ENCODE measurements at places on chromosomes 2 and 18.
A peak's percentile ranks its signal among the peaks of the same experiment; 100 is the strongest.

GRCh38 chr2:216549926-216550690 is 51.5 kb downstream of the RPL37A start:
- no peak for DNase-seq

DNA sequence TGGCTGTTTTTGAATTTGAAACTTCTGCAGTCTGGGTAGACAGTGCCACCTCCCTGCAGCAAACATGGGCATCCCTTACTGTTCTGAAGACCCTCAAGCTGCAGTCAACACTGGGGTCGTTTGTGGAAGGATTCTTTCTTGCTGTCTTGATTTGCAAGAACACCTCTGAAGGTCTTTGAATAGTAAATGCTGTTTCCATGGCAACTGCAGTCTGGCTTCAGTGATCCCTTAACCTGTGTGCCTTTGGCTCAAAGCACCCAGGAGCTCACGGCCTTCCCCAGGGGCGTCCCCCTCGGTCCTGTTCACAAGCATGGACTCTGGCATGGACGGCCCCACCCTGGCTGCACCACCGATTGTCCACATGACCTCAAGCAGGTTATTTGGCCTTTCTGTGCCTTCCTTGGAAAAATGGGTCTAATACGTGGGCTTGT is 38.3 kb downstream of the LRRFIP1 start:
- no peak for DNase-seq

- peak; percentile 57 for DNase-seq
Measured at GRCh38 chr2:40281021-40281940, 170.6 kb downstream of the SLC8A1 start.

DNA sequence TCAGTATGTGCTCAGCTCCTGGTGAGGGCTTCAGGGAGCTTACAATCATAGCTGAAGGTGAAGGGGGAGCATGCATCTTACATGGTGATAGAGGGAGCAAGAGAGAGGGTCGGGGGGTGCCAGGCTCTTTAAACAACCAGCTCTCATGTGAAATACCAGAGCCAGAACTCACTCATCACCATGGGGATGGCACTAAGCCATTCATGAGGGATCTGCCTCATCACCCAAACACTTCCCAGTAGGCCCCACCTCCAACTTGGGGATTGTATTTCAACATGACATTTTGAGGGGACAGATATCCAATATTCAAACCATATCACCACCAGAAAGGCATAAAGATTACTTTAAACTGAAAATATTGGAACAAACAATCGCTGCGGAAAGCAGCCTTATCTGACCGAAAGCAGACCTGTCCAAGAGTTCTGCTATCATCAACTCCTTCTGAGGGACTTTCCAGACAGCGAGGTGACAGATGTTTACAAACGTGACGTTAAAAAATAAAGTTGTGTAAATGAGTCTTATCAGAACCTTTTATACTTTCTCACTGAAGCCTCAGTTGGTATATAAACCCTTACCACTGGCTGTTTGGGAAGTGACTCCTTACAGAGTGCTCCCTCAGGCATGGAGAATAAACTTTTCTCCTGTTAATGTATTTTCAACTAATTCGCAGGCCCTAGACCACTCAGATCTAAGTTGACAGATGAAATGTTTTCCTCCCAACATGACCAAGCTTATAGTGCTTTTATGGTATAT is 35.5 kb upstream of the PTH2R start:
- DNase-seq, result no peak

DNA sequence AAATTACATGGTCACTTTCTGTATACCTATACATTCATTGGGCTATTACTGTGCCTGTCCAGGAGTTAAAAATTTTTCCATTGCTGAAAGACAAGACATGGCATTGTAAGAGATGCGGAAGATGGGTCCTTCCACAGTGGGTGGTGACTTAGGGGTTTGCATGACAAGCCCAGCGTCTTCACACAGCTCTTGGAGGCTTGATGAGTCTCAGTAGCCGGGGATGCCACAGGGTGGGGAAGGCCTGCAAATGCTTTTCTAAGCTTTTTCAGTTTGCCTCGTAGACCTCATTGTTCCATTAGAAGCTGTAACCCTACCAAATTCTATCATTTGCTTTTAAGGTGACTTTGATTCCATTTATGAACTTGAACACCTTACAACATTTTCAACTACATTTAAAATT is 18.1 kb upstream of the MAPRE3 start:
- no peak for DNase-seq

DNA sequence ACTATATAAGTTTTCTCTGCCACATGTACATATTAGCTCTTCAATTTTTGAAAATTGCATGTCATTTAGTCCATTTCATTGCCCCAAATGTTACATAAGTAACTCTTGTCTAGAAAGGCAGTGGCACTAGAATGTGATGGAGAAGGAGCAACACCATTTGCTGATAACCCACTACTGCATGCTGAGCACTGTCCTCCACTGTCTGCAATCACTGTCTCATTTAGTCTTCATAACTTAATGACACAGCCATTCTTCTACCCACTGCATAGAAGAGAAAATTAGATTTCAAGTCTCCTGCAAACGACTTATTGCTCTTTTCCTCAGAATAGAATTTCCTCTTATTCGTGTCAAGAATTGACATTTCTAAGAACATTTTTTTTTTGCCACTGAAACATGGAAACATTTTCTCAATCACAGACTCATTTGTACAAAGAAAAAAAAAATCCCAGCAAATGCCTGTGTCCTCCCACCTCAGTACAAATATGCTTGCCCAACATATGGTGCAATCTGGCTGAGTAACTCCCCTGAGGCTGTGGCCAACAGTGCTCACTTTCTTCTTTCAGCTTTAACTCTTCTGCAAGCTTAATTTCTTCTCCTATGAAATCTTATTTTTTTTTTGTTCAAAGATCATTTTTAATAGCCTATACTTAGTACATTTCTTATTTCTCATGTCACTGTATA is 768.6 kb upstream of the HS6ST1 start:
- peak; percentile 12 for DNase-seq

GRCh38 chr2:20224716-20225293 is at the start of gene SDC1:
Gene SDC1 (minus strand): TSS chr2:20225130. CDS start chr2:20224867, 263 bp downstream.
- peak; percentile 86 for DNase-seq

DNA sequence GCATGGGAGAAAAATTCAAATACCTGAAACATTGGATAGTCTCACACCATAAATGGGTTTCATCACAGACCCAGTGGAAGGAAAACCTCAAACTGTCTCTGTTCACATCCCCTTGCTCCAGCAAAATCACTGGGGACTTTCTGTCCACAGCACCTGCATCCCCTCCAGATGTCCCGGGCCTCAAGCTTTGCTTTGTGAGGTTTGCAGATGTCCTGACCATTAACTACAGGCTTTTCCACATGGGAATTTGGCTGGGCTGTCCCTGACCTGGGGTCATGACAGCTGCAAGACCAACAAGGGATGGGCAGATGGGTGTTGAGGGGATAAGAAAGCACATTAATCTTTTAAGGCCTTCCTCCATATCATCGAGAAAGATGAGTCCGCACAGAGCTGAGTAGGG is 427.9 kb downstream of the TXNL1 start:
- no peak for DNase-seq

DNA sequence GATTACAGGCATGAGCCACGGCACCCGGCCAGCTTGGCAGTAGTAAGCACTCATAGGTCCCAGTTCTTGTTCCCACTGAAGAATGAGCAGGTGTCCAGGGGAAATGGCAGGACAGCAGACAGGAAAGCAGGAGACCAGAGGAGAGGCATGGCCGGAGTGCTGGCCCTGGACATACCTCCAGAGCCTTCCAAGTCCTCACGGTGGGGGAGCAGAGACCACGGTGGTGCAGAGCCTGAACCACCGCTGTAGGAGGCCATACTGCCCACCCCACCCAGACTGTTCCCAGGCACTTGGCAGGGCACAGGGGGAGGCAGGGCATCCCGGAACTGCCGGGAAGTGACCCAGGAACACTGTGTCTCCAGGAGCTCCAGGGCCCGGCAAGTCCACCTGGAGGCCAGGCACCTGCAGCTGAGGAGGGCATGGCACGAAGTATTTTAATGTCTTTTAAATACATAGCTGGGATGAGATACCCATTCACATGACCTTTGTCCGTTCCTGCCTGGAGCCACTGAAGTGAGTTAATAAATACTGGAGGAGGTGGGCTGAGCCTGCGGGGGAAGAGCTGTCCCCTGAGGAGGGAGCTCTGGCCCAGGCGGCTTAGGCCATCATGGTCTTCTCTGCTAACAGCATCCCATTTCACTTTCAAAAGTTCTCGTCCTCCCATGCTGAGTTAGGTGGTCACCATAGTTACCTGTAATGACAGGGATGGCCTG is 49.7 kb upstream of the TFCP2L1 start:
- DNase-seq, result no peak

DNA sequence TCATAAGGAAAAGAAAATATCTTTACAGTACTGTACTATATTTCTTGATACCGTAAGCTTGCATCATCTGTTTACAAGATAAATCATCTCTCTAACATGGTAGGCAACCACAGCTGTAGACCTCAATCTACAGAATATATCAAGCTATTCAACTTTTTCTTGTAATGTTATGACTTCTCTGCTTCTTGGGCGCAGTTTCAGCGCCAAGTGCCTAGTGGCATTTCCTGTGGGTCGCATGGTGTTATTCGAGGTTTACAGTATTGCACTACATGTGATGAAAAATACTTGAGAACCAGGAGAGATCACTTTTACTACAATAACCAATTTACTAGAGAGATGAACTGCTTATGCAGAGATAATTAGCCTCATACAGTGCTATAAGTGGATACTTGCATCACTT is 34.0 kb upstream of the SESTD1 start:
- DNase-seq, result no peak

GRCh38 chr2:96120091-96120720 is 3.8 kb upstream of the ADRA2B start:
- DNase-seq, result no peak

DNA sequence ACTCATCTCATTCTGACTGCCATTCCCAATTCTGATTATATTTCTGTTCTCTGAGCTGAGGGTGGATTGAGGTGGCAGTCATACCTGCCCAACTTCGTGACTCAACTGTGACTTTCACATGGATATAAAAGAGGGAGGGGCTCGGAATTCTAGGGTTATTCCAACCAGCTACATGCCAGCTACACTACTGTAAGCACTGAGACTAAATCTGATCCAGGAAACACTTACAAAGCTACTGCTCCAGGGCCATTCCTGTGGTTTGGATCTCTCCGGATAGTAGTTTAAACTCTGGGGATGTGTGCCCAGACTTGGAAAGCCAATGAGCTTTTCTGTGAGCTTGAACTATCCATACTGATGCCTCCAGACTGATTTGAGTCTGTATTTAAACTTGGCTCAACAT is 7.9 kb downstream of the MAP2 start:
- peak; percentile 38 for DNase-seq

DNA sequence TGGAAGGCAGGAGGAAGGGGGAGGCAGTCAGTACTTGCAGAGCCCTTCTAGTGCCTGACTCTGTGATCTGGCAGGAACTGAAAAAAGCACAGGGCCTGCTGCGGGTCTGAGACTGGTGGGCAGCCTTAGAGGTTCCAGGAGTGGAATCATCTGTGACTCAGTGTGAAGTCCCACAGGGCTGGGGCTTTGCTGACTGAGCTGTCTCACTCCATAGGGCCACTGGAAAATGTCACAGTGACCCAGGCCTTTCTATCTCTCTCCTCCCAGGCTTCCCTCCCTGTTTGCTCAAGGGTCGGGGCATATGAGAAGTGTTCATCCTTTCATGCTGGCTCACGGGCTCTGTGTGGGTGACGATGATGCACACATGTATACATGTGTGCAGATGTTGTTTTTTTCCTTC is 47.1 kb upstream of the ZFP36L2 start:
- DNase-seq, result peak; percentile 42

DNA sequence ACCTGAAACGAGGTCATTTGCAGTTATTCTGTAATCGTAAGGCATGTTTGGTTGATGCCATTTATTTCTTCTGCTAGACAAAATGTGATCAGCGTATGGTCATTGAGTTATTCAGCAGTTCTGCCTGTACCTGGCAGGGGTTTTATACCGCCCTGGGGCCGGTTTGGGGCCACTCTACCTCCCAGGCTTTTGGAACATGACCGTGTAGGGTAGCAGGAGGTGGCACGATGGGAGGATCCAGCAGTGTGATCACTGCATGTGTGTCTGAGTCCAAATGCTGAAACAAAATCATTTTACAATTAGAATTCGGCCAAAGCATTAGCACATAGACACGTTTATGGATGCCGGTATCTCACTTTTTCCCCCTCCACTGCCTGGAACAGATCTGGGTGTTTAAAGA is 26.7 kb downstream of the LPIN1 start:
- no peak for DNase-seq

Measured in GM03348 (cell line).